NCI-H2081 treated with DMSO at 0.1 percent for 48 hours (cell line): ENCODE measurements at places on chromosomes 13 and 19.

GRCh38 chr13:20461860-20462532 is 63.7 kb downstream of the CRYL1 start:
- no peak for DNase-seq

DNA sequence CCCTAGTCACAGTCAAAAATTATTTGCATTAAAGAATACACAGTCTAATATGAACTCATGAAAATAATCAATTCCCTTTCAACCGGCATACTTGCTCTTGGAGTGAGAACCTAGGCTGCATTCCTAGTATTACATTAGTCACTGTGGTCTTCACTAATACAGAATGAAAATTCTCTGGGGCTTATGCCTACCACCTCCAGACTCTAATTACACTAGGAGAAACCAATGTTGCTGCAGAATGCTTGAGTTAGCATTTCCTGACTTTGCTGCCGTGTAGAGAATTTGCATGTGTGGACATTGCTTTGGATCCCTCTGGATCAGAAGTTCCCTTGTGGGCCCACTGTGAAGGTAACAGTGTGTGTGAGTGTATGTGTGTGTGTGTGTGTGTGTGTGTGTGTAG is 87.8 kb downstream of the CCNA1 start:
- DNase-seq, result no peak

GRCh38 chr19:50155520-50156109 is 7.5 kb downstream of the IZUMO2 start:
- no peak for DNase-seq

GRCh38 chr13:82815791-82816190 is 1066.5 kb downstream of the SLITRK1 start:
- DNase-seq, result no peak

DNA sequence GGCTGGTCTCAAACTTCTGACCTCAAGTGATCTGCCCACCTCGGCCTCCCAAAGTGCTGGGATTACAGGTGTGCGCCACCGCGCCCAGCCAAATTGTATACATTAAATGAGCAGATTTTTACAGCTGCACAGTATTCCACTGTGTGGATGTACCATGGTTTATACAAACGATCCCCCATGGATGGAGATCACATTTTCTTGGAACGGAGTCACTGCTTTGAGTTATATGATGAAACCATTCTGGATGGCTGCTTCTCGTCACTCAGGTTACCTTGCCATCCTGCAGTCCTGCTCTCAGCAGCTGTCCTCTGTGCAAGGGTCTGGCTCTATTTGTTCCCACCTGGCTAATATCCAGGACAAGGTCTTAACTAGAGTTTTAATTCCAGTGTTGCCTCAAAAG is 39.1 kb upstream of the SLC15A1 start:
- DNase-seq, result no peak
